ENCODE measurements at places on chromosomes 7 and 10. TPM values are rescaled to one million over a fixed set of nuclear protein-coding genes. Genes with fewer than 3 reads are reported as not detected.

DNA sequence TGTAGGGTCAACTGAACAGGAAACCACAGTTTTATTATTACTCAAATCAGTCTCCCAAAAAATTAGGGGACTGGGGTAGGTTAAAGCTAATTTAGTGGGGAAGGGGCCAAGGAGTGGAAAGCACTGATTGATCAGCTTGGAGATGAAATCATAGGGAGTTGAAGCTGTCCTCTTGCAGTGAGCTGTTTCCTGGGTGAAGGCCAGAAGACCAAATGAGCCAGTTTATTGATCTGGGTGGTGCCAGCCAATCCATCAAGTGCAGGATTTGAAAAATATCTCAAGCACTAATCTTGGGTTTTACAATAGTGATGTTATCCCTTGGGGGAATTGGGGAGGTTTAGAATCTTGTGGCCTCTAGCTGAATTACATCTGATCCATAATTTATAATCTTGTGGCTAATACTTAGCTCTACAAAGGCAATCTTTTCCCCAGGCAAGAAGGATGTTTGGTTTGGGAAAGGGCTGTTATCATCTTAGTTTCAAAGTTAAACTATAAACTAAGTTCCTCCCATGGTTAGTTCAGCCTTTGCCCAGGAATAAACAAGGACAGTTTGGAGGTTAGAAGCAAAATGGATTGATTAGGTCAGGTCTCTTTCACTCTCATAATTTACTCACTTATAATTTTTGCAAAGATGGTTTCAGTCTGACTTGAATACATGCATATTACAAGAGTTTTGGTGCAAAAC is 773.5 kb downstream of the XPNPEP1 start:
- DNase-seq, result no peak

GRCh38 chr7:120838281-120838682 is 19.7 kb downstream of the TSPAN12 start:
- DNase-seq, result no peak

- DNase-seq, result peak; percentile 88
Measured at GRCh38 chr7:142880876-142881505, 4.6 kb downstream of the TRPV6 start.

GRCh38 chr7:29496355-29497020 is 67.1 kb upstream of the PRR15 start:
- DNase-seq, result no peak

- no peak for DNase-seq
Measured at GRCh38 chr7:120054376-120055100, 218.4 kb upstream of the KCND2 start.

- DNase-seq, result no peak
Measured at GRCh38 chr10:62691336-62691735, 113.2 kb upstream of the ADO start.

DNA sequence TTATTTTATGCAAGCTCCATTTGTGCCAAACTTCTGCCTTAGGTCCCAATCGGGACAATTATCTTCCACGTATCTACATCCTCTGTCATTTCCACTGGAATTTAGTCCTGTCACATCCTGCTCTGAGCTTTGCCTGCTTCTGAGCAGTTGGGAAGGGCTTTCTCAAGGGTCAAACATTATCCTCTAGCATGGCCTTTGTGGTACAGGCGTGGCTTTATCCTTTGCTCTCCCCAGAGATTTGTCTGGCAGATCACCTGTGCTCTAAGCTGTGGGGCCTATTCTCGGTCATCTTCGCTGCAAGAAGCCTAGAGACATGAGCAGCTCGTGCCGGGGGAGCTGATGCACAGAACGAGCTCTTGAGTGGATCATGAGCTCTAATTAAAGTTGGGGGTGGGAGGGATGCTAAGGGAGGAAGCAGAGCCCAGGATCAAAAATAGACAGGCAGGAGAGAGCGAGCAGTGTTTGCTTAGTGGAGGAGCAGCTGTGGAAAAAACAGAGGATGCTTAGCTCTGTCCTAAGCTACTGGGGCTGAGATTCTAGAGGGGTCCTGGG is 19.8 kb upstream of the TMEM273 start:
- DNase-seq, result no peak

DNA sequence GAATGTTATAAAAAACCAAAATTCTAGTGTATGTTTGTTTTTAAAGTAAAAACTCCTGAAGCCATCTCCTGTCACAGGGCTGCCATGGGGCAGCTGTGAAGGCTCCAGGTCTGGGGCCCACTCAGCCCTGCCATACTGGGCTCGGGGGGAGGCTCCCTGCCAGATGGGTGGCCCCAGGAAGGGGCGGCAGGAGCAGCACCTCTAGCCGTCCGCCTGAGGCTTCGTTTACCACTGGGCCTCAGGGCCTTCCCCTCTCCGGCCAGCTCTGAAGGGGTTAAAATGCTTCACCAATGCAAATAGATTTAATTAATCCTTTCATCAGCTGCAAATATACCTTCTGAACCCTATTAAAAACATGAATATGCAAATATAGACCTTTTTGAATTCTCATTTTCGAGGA is 139.0 kb downstream of the ELFN1 start:
- DNase-seq, result no peak

DNA sequence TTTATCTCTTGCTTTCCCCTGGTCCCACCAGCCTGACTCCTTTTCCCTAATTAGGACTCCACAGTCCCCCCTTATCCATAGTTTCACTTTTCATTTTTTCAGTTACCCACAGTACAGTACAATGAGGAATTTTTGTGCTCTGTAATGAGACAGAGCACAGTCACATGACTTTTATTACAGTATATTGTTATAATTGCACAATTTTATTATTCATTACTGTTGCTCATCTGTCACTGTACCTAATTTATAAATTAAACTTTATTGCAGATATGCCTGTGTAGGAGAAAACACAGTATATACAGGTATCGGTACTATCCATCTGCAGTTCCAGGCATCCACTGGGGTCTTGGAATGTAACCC is 125.4 kb downstream of the KCNMA1 start:
- no peak for DNase-seq

The ALOX5 gene
- total RNA-seq, result 28.2 TPM

GRCh38 chr7:46859963-46860475 is 721.9 kb downstream of the TNS3 start:
- no peak for DNase-seq

GRCh38 chr10:62183442-62183841 is 85.2 kb downstream of the RTKN2 start:
- no peak for DNase-seq

The MMRN2 gene
- 23.4 TPM for total RNA-seq

- DNase-seq, result no peak
Measured at GRCh38 chr7:138625849-138626230, 75.3 kb downstream of the SVOPL start.

- DNase-seq, result peak; percentile 44
Measured at GRCh38 chr10:28284126-28284525, 18.7 kb downstream of the MPP7 start.

The SLC13A1 gene
- total RNA-seq, result not detected

The PDE1C gene
- total RNA-seq, result not detected

The AKR1C4 gene
- total RNA-seq, result 0.29 TPM

The MAGI2 gene
- 0.23 TPM for total RNA-seq

DNA sequence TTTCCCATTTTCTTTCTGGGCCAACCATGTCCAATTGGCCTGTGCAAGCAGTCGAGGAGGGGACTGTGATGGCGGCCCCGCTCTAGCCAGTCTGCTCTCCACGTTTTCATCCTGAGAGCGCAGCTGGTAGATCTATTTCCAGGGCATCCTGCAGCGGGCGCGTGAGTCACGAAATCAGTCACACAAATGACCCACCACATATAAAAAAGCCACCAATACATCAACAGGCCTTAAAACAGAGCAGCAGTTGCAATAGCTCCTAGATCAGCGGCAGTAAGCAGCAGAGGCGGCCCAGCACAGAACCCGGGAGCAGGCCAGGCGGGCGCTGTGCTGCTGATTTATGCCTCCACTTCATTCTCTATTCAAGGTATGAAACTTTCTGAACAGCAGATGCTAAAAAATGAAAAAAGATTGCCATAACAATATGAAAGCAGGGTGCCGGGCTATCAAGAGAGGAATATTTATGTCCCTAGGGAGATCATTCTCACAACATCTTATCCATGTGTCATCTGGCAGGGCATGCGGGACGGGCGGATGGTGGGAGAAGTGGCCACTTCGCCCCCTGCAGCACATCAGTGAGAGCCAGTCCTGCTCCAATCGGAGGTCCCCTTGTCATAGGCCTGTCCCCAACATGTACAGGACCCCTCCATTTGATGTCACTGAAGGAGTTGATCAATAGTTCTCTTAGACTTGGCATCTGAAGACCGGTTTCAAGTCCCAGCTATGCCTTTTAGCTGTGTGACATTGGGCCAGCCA is 98.0 kb upstream of the GPR26 start:
- no peak for DNase-seq

The PDE6C gene
- not detected for total RNA-seq

DNA sequence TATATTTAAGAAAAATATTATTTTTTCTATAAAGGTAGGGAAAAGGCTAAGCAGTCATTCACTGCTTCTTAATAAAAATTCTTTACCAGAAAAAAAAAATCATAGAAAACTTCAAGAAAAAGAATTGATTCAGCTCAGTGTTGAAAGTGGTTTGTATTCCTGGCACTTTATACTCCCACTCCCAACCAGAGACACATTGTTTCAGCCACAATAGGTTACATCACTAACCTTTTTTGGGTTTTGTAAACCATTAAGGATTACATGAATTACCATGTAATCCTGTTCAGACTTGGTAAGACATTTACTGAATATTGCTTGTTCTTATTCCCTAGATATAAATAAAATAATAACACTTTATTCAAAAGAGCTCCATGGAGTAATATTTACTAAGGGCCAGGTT is 46.6 kb downstream of the MINPP1 start:
- DNase-seq, result no peak

The MCM10 gene
- 14.5 TPM for total RNA-seq

GRCh38 chr10:128230401-128230800 is 104.2 kb upstream of the MKI67 start:
- no peak for DNase-seq

GRCh38 chr10:118569241-118569881 is 26.1 kb downstream of the PRLHR start:
- DNase-seq, result no peak

The ITGA8 gene
- not detected for total RNA-seq

DNA sequence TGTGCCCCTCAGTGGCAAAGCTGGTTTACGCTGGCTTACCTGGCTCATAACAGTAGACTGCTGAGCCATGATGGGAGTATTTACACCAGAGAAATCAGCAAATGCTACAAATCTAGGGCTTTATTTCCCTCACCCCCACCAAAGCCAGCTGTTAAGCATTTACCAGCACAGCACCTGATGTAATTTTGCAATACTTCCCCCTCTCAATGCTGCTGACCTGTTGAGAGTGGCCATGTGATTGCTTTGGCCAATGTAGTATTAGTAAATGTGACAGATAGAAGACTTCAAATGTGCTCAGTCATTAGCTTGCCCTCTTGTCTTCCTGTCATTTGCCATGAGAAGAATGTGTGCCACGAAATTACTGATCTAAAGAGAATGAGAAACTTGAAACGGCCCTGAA is 46.6 kb downstream of the HERPUD2 start:
- no peak for DNase-seq

DNA sequence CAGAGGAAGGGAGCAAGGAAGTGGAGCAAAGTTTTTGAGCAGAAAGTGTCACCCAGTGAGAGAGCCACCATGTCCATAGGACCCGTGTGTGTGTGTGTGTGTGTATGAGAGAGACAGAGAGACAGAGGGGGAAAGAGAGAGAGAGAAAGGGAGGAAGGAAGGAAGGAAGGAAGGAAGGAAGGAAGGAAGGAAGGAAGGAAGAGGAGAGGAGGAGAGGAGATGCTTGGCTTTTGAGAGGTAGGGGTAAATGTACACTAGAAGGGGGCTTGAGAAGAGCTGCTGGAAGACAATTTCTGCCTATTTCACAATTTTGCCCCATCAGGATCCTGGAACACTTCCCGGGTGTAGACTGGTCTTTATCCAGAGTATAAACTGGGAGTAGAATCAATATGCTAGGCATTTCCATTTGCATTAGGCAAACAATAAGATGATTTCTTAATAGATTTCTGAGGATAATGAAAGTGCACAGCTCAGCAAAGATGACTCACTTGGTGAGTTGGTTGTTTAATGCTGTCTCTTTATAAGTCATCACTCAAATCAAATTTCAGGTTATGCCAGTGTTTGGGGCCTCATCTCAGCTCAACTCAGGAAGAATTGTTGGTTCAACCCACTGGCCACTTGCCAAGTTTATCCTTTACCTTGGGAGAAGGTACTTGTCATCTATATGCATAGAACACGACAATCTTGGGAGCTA is 70.0 kb upstream of the FAM13C start:
- DNase-seq, result no peak

All from HT-29 (cell line).